ENCODE measurements at places on chromosomes 11 and 22.

DNA sequence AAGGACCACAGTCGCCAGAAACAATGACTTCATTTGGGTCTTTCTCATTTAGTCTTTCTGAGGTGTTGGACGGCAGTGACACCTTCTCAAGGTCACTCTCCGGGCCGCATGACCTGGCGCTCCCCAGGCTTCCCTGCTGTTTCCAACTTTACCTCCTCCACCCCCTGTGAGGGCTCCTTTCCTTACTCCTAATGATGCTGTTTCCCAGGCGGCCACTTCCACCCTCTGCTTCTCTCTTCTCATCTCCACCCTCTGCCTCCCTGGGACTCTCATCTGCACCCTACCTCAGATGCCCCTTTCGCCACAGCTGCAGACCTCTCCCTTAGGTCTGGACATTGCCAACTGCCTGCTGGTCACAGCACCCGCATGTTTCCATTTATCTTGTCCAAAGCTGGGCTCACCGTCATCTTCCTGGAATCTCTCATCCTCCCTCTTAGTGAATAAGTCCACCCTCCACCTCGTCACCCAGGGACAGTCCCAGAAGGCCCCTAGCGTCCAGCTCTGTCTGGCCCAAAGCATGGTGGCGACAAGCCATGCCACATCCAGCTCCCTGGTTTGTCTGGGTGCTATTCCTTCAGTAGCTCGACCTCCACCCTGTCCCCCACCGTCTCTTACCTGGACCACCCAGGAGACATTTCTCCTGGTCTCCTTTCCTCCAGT is 113.8 kb downstream of the BUD13 start:
- DNase-seq: no peak

- DNase-seq: no peak
Observed at GRCh38 chr11:130721736-130722135, 194.5 kb downstream of the SNX19 start.

GRCh38 chr11:68010090-68011041 is at the start of gene ALDH3B1:
ALDH3B1 (plus strand) TSS chr11:68010327; CDS start chr11:68015298, 4,971 bp downstream.
- DNase-seq: peak; percentile 85

- DNase-seq: no peak
Observed at GRCh38 chr11:86969258-86969657, 14.1 kb upstream of the FZD4 start.

GRCh38 chr11:85281550-85281949 is 345.6 kb downstream of the DLG2 start:
- no peak for DNase-seq

DNA sequence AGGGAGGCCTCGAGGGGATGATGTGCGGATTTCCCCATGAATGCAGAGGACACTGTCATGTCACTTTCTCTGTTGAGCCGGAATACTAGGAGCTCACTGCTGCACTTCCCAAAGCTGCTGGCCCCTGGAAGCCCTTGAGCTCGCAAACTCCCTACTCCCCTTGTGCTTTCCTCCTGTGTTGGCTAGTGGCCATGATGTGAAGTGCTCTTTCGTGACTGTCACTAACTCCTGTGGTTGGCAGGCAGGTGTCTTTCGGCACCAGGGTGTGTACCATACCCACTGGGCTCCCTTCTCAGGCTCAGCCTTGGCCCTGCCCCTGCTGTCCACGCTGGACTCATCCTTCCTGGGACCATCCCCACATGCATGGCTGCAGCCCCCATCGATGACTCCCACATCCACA is 86.2 kb downstream of the BTBD10 start:
- DNase-seq: no peak

- DNase-seq: no peak
Observed at GRCh38 chr11:114059278-114059983, at the start of gene ZBTB16. ZBTB16 (plus strand) TSS chr11:114059711; CDS start chr11:114063301, 3,590 bp downstream.

DNA sequence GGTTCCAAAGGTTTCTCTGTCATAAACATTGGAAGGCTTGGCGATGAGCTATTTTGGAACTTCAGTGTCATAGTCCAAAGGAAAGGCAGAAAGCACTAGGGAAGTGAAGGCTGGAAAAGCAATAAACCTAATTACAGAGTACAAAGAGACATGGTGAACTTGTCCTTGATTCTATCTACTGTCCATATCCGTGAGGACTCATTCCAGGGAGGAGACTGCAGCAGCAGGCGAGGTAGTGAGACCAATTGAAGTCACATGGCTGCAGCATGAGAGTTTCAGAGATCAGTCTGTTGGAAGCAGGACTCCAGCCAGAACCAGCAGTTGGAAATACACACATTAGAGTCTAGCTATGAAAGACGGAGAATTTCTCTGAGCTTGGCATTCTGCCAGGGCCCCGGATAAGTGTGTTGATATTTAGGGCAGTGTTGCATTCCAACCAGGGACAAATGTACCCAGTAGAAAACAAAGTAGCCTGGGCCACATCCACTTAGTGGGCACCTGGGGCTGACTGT is 54.1 kb upstream of the ARHGAP42 start:
- no peak for DNase-seq

GRCh38 chr11:9759519-9760192 is 95.8 kb downstream of the SWAP70 start:
- peak; percentile 69 for DNase-seq

DNA sequence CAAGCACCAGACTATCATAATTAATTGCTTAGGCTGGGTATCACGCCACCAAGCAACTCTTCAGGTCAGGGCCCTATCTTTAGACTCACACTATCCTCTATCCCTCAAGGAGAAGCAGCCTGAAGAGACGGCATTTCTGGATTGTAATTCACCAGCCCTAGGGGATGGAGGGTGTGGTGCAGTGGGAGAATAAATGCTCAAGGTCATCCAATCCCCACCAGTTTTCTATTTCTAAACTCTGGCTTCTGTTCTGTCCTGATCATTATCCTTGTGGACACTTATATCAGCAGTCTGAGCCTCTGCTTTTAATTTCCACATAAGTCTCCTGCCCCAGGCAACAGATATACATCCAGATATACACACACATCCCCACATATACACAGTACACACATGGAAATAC is 13.1 kb upstream of the SIK2 start:
- no peak for DNase-seq

GRCh38 chr11:27055065-27055682 is 14.6 kb downstream of the BBOX1 start:
- no peak for DNase-seq

- DNase-seq: no peak
Observed at GRCh38 chr22:27903805-27904473, 15.1 kb downstream of the PITPNB start.
